ENCODE measurements at places on chromosomes 7 and 10. TPM values are rescaled to one million over a fixed set of nuclear protein-coding genes. Genes with fewer than 3 reads are reported as not detected.

The LRRC4 gene
- 0.03 TPM for total RNA-seq

The BICC1 gene
- 124 TPM for total RNA-seq

The WIPF3 gene
- 0.07 TPM for total RNA-seq

The AOAH gene
- not detected for total RNA-seq

The METTL2B gene
- total RNA-seq: 29.3 TPM

The FGFBP3 gene
- total RNA-seq: 0.36 TPM

The FAM25C gene
- total RNA-seq: not detected

The PHYHIPL gene
- not detected for total RNA-seq

The SPDYE8 gene
- not detected for total RNA-seq

The ADCY1 gene
- 0.26 TPM for total RNA-seq

The C1QL3 gene
- not detected for total RNA-seq

The PRPS1L1 gene
- not detected for total RNA-seq

The GALNT17 gene
- total RNA-seq: 0.13 TPM

The CREB5 gene
- 7.6 TPM for total RNA-seq

The CPN1 gene
- not detected for total RNA-seq

The ERVW-1 gene
- not detected for total RNA-seq

The RNF32 gene
- total RNA-seq: 0.33 TPM

The UTF1 gene
- total RNA-seq: not detected

The ITGB8 gene
- total RNA-seq: 95.7 TPM

The SLC18A3 gene
- not detected for total RNA-seq

The GRM8 gene
- total RNA-seq: 0.13 TPM

The SLC26A5 gene
- total RNA-seq: not detected

Data from smooth muscle cell of the pulmonary artery (primary cell).